LoVo (cell line): ENCODE measurements at places on chromosomes 12 and 14.

DNA sequence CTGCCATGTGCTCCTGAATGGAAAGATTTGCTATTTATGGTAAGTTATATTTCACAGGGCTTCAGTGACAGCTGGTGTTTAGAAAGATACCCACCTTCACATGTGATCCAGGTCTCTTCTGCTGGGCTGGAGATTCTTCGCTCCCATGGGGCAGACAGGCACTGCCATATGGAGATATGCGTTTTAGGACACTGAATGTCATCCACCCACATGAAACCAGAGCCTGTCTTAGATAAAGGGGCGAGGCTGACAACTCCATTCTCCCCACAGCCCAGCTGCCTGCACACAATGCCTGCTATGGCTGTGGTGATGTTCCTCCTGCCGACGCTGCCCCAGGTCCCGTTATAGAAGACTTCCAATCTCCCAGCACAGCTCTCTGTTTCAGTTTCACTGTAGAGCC is 69.4 kb downstream of the ACSM4 start:
- DNase-seq, result no peak

GRCh38 chr12:50732591-50732990 is 31.3 kb upstream of the ATF1 start:
- no peak for DNase-seq

GRCh38 chr14:95047754-95048153 is 109.6 kb downstream of the DICER1 start:
- no peak for DNase-seq

GRCh38 chr12:121649819-121650353 is 19.6 kb downstream of the MORN3 start:
- DNase-seq, result no peak

GRCh38 chr14:101839236-101839635 is 77.7 kb downstream of the PPP2R5C start:
- no peak for DNase-seq

DNA sequence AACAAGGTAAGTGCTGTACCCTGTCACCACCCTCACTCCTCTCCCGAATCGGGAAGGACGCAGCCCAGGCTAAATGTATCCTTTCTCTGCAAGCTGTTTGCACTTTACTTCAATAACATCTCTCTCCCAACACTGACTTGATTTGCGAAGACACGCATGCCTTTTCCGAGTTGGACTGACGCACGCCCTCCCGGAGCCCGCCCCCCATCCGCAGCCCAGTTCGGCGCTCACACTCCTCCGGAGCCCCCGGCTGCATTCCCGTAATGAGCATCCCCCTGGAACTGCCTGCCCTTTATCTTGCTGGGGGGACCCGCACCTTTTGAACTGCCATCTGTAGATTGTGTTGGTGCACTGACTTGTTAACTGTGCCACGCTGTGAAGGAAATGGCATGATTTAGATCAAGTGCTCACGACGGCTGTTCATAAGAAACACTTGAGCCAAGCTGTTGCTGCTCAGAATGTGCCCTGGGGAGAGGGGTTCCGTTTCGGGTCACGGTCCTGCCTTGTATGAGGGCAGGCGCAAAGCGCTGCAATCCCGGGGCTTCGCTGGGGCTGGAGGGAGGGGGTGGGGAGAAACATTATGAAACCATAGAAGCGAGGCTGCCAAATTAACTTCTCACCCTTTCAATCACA is 176.6 kb upstream of the CDKN3 start:
- DNase-seq, result no peak

DNA sequence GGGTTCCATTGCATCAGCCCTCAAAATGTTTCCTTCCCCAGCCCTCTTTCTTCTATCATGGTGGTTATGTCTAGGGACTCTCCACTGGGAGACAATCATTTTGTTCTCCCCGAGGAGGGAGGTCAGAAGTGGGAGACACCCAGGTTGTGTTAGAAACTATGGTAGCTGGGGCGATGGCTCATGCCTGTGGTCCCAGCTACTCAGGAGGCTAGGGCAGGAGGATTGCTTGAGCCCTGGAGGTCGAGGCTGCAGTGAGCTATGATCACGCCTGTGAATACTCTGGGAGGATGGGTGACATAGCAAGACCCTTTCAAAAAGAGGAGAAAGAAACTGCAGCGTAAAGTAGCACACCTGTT is 13.0 kb upstream of the LRRC23 start:
- DNase-seq, result no peak
